Naive thymus-derived CD8-positive, alpha-beta T cell (primary cell): ENCODE measurements at places on chromosomes 5 and 9. TPM values are rescaled to one million over a fixed set of nuclear protein-coding genes. Genes with fewer than 3 reads are reported as not detected.

- peaks cover 51% of the 10 kb centered on the region for H3K27me3 ChIP-seq
- H3K27ac ChIP-seq = no peak within 1 kb of the TSS
- no peak within 1 kb of the TSS for H3K4me3 ChIP-seq
- no peak for DNase-seq
Measured at GRCh38 chr5:136192526-136193321, at the start of gene SMIM32. TSS of gene SMIM32 (minus strand) at chr5:136193162. CDS start at chr5:136192524, 638 bp downstream.

- H3K27me3 ChIP-seq = no peaks in the 10 kb centered on the region
- no peaks in the 10 kb centered on the region for H3K36me3 ChIP-seq
- DNase-seq = no peak
Measured at GRCh38 chr5:101989659-101990058, 306.4 kb downstream of the SLCO4C1 start.

DNA sequence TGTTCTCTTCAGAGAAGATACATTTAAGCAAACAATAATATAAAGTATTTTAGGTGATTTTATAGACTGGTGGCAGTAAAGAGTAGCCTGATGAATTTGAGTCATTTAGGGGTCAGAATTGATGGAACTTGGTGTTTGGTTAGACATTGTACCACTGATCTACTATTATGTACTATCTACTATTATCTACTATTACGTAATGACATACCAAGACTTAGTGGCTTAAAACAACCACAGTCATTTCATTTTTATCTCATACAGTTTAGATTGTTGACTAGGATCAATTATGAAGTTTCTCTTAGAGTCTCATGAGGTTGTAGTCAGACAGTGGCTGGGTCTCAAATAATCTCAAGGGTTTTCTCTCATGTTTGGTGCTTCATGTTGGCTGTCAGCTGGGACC, 54.0 kb downstream of the PPIP5K2 start:
- no peak for DNase-seq
- no peaks in the 10 kb centered on the region for H3K27me3 ChIP-seq
- no peaks in the 10 kb centered on the region for H3K4me1 ChIP-seq
- H3K27ac ChIP-seq = no peak overlapping the region

DNA sequence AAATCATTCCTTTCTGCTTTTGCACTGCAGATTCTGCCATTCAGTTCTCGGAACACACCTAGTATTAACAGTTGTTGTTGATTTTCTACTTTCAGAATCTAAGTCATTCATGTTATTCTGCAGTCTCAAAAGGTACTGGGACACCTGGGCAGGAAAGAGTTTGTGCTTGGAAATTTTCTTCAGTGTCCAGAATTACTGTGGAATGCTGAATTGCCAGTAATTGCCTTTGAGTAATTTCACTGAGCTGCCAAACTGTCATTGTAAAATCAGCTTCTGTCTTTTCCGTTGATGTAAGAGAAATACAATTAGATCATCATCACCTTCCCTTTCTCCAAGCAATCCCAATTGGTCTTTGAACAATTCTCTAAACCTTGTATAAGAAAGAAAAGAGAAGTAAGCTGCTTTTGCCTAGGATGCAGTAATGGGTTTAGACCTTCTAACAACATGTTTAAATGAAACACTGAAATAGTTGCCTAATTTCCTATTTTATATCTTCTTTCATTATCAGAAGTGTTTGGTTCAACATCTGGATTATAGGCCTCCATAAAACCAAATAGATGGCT, 75.7 kb upstream of the TGFBR1 start:
- peaks cover 16% of the 10 kb centered on the region for H3K4me1 ChIP-seq
- H3K27ac ChIP-seq = no peak overlapping the region
- no peaks in the 10 kb centered on the region for H3K27me3 ChIP-seq
- H3K36me3 ChIP-seq = no peaks in the 10 kb centered on the region

GRCh38 chr5:68379275-68380036, 163.9 kb downstream of the PIK3R1 start:
- no peak overlapping the region for H3K4me3 ChIP-seq
- H3K27ac ChIP-seq = no peak overlapping the region
- no peak for DNase-seq

GRCh38 chr9:3473405-3473804, 52.4 kb downstream of the RFX3 start:
- no peak overlapping the region for H3K27ac ChIP-seq
- peaks cover 50% of the 10 kb centered on the region for H3K4me1 ChIP-seq
- H3K27me3 ChIP-seq = no peaks in the 10 kb centered on the region

DNA sequence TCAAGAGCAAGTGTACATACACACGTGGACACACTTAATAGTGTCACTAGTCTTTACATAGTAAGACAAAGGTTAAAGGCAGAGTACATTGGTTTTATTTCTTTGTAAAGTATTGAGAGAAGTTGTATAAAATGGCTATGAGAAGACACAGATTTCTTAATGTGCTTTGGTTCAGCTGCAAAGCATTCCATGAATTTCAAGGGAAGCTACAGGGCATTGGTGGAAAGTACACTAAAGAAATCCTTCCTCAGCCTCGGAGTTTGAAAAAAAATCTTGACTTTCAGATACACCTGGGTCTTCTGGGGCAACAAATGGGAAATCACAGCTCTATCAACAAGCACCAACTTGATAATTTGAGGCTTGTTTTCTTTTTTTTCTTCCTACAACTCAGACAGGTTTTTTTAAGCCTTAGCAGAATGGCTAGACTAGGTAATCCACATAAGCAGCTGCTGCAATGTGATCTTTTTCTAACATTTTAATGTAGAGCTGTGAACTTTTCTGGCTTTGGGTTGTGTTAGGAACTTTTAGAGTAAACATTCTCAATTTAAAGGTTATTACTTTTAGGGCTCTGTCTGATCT, 140.4 kb upstream of the FST start:
- no peak for DNase-seq
- no peaks in the 10 kb centered on the region for H3K4me1 ChIP-seq
- no peak overlapping the region for H3K27ac ChIP-seq
- peaks cover 2% of the 10 kb centered on the region for H3K27me3 ChIP-seq
- no peak overlapping the region for H3K4me3 ChIP-seq

Gene BTNL8
- total RNA-seq = not detected

Gene IFNA2
- total RNA-seq = not detected

Gene NR5A1
- not detected for total RNA-seq

Gene CTSV
- not detected for total RNA-seq

Gene ALDOB
- total RNA-seq = not detected

Gene ROPN1L
- total RNA-seq = 0.57 TPM
